HS-27A (cell line): ENCODE measurements at places on chromosomes 7 and 10.
A peak's percentile ranks its signal among the peaks of the same experiment; 100 is the strongest.

- no peak for DNase-seq
Measured at GRCh38 chr7:76233538-76234281, 32.0 kb downstream of the SRRM3 start.

DNA sequence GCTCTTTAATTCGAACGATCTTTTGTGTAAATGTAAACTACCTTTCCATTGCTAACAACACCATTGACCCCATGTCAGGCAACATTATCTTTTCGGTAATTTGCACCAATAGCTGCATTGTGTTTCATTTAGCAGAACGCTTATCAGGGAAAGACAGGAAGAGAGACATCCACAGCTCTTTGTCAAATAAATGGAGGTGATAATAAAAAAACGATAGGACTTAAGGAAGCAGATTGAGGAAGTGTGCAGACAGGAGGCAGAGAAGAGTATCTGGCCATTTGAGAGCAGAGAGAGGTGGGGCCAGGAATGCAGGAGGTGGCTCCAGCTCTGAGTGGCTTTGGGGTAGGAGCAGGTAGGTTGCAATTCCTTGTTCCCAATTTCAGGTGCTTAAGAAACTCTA lies 37.5 kb upstream of the ADARB2 start:
- DNase-seq, result no peak

- DNase-seq, result no peak
Measured at GRCh38 chr10:98224996-98225395, 43.0 kb downstream of the LOXL4 start.

- no peak for DNase-seq
Measured at GRCh38 chr7:143987513-143987912, 12.6 kb upstream of the OR6B1 start.

GRCh38 chr10:118732245-118733165 lies 22.3 kb downstream of the CACUL1 start:
- DNase-seq, result no peak

GRCh38 chr7:98808751-98809460 lies 60.9 kb downstream of the TMEM130 start:
- no peak for DNase-seq

GRCh38 chr7:102421706-102422240 lies 11.6 kb upstream of the ORAI2 start:
- DNase-seq, result no peak

- no peak for DNase-seq
Measured at GRCh38 chr10:25725917-25726716, 207.9 kb upstream of the MYO3A start.

DNA sequence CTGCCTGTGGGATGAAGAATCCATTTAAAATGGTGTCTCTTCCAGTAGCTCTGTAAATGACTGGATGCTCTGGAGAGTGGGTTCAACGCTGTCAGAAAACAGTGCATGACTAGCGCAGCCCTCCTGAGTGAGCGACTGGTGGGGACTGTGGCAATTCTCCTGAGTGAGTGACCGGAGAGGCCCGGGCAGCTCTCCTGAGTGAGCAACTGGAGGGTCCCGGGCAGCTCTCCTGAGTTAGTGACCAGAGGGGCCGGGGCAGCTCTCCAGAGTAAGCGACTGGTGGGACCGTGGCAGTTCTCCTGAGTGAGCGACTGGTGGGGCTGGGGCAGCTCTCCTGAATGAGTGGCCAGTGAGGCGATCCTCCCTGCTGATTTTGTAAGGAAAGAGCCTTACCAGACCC lies 85.5 kb downstream of the WDR37 start:
- no peak for DNase-seq

DNA sequence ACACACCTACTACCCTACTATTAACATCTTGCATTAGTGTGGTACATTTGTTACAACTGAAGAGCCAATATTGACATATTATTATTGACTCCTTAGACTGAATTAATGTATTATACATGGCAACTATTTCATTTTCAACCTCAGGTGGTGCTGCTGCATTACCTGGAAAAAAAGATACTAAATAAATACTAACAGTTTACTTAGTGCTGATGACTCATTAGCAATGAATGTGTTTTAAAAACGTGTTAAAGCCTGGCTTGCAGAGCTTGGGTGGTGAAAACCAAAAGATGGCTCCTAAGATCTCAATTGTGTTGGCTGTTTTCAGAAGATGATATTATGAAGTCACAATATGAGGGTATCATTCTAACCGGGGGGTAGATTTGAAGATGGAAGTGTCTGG lies 34.8 kb downstream of the CFAP43 start:
- DNase-seq, result no peak

GRCh38 chr7:158278745-158279320 lies 308.8 kb downstream of the PTPRN2 start:
- DNase-seq, result no peak

DNA sequence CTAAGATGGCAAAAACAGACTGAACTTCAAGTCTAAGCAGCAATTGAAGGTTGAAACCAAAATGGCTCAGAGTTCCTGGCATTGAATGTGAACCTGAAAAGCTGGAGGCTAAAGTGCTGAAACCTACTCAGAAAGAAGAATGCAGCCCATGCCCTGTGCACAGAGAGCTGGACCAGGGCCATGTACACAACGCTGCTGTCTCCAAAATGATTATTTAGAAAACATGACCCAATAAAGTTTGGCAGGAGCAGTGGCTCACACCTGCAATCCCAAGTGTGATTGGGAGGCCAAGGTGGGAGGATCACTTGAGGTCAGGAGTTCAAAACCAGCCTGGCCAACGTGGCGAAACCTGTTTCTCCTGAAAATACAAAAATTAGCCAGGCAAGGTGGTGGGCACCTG lies 158.9 kb downstream of the AKR1D1 start:
- DNase-seq, result no peak

- DNase-seq, result no peak
Measured at GRCh38 chr7:74164985-74165456, 9.1 kb upstream of the EIF4H start.

- no peak for DNase-seq
Measured at GRCh38 chr7:25075459-25075858, 49.6 kb downstream of the CYCS start.

DNA sequence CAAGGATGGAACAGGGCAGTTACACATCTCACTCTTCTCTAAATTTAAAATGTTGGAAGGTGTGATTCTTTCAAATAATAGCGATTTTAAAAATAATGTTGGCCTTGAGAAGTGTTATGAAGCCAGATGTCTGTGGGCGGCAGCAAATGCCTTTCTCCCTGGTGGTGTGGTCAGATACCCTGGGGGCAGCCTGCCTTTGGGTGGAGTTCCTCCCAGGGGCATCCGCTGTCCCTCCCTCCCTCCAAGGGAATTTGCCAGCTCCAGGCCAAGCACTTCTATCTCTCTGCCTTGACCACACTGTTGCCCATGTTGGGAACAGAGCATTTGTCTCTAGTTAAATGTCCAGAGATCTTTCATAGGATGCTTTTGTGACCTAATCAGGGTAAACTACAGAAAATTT lies 121.4 kb downstream of the POU6F2 start:
- no peak for DNase-seq

DNA sequence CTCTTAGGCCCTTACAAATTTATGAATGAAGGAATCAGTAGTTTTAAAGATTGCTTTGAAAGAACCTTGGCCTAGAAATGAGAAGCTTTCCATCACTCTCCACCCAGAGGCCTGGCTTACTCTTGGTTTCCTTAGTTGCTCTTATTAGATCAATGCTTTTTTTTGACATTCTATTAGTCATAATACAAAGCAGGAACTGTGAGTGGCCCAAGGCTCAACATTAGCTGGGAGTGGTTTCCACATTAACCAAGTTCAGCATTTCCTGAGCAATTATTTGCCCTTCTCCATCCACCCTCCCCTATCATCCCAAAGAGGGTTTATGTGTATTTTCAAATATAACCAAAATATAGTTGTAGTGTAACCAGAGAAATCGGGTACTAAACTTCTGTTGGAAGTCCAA lies 103.4 kb upstream of the FAM204A start:
- DNase-seq, result no peak

- DNase-seq, result no peak
Measured at GRCh38 chr7:80037689-80038088, 96.9 kb upstream of the GNAI1 start.

GRCh38 chr10:121998462-121998861 lies 9.5 kb downstream of the TACC2 start:
- DNase-seq, result no peak

DNA sequence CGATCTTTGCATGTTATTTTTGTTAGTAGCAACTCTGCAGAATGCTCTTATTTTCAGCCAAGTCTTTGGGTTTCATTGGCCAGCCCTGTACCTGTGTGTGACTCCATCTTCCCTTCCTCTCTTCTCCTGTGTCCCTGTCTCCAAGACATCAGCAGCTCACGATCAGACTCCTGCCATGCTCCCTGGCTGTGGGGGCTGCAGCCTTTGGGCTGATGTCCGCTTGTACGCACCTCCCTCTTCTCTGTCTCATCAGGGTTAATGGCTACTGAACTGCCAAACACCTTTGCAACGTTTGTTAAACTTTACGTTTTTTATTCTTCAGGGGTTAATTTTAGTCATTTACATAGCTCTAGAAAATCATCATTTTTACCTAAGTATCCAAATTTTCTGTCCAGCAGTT lies 103.5 kb upstream of the RET start:
- DNase-seq, result no peak

- DNase-seq, result no peak
Measured at GRCh38 chr7:21495731-21496130, 47.1 kb upstream of the DNAH11 start.

DNA sequence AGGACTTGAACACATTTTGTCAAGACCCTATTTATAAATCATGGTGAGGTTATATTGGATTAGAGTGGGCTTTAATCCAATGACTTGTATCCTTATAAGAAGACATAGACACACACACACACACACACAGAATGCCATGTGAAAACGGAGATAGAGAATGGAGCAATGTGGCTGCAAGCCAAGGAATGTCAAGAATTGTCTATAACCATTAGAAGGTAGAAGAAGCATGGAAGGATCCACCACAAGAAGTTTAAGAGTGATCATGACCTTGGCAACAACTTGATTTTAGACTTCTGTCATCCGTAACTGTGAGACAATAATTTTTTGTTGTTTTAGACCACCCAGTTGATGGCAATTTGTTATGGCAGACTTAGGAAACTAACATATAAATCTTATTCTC lies 514.2 kb downstream of the TFEC start:
- DNase-seq, result no peak

DNA sequence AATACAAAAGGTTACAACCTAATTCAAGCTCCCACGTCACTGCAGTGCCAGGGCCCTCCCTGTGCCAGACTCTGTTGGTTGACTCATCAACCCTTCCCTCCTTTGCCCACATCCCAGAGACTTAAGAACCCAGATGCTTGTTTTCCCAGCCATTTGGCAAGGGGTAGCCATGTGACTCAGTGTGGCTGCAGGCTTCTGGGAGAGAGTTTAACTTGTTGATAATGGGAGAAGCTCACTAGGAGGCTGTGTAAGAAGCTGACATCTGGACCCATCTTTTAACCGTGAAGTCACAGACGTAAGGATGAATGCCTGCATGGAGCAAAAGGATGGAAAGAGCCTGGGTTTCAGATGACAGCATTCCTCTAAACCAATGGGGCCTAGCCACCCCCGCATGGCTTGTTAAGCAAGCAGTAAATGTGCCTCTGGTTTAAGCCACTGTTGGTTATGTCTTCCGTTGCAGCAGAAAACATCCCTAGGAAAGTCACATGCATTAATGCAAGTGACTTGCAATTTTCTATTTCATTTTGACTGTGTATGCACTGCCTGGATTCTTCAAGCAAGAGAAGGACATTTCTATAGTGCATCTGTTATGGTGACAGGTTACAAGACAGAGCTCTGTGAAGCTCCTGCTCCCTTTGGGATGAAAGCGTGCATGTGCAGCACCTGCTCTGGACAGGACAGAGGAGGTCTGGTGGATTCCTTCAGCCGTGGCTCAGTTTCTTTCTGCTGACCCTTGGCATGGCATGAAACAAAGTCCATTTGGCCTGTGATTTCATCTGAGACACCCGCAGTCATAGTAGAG lies 57.5 kb upstream of the CREB5 start:
- DNase-seq, result peak; percentile 80

- DNase-seq, result no peak
Measured at GRCh38 chr10:5092848-5093790, 1.1 kb upstream of the AKR1C3 start.

- DNase-seq, result no peak
Measured at GRCh38 chr7:30524545-30524944, 19.9 kb upstream of the GGCT start.

- DNase-seq, result no peak
Measured at GRCh38 chr7:97116308-97116707, 1.2 kb upstream of the SDHAF3 start.

- no peak for DNase-seq
Measured at GRCh38 chr7:42843205-42843800, 68.6 kb downstream of the C7orf25 start.

- DNase-seq, result no peak
Measured at GRCh38 chr10:101934686-101935305, 91.2 kb upstream of the KCNIP2 start.

DNA sequence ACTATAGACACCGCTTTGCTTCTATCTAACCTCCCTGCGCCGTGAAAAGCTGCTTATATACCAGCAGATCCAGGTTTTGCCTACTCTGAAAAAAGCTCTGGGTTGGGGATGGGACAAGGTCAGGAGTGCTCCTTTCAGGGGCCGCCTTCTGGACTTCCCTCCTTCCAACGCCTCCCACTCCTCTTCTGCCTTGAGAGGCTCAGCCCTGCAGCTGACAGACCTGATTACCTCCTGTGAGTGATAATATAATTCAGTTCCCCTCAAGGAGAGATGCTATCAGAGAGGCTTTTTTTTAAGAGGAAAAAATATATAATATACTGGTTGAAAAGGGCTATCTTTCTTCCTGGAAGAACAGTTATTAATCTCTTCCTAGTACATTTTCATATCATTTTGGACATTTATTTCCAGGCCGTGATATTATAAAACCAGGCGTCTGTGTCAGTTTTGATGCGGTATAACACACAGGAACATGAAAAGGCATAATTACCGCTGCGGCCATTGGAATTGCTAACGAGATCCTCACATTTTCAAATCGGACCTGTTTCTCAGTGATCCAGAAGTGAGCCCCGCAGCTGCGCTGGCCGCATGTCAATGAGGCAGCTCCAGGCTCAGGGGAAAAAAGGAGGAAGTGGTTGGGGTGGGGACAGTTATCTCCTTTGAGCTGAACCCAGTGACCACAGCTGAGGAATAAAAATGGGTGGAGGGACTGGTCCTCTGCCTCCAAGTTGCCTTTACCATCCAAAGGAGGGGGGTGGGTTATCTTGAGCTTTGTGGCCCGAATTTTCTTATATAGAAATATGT lies 457.1 kb downstream of the TYW1 start:
- DNase-seq, result no peak

- DNase-seq, result no peak
Measured at GRCh38 chr7:12648704-12649261, 38.6 kb upstream of the ARL4A start.

- DNase-seq, result no peak
Measured at GRCh38 chr10:24306507-24306875, 97.6 kb downstream of the KIAA1217 start.
